NCI-H1092 (cell line): ENCODE measurements at places on chromosomes 6 and 20.

- no peak for DNase-seq
Measured at GRCh38 chr20:21516861-21517565, 3.1 kb upstream of the NKX2-2 start.

DNA sequence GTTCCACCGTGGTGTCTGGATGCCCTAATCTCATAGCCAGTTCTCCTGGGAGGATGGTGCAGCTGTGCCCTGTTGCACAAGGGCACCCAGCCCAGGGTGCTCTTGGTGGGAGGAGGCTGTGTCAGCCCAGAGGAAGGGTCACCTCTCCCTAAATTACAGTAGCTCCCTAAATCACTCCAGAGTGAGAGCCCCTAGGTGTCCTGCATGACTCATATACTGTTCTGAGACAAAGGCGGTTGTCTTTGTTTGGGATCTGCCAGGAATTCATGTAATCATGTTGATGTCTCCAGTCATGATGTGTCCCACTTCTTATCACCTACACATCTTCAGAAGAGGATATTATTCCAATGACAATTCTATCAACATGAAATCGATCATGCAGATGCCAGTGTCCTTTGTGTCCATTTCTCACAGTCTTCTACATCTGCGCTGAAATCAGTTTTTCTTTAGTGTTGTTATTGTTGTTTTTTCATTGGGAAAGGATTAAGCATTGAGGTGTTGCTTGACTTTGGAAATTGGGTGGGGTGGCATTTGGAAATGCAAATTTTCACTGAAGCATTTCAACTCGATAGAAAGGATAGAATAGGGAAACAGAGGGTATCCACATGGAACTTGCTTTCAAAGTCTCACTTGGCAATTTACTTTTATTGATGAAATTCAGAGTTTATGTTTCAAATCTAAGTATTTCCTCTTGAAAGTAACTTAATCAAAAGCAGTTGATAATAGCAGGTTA lies 19.5 kb downstream of the PERP start:
- DNase-seq = no peak

- no peak for DNase-seq
Measured at GRCh38 chr6:152952045-152952444, 30.8 kb downstream of the FBXO5 start.

DNA sequence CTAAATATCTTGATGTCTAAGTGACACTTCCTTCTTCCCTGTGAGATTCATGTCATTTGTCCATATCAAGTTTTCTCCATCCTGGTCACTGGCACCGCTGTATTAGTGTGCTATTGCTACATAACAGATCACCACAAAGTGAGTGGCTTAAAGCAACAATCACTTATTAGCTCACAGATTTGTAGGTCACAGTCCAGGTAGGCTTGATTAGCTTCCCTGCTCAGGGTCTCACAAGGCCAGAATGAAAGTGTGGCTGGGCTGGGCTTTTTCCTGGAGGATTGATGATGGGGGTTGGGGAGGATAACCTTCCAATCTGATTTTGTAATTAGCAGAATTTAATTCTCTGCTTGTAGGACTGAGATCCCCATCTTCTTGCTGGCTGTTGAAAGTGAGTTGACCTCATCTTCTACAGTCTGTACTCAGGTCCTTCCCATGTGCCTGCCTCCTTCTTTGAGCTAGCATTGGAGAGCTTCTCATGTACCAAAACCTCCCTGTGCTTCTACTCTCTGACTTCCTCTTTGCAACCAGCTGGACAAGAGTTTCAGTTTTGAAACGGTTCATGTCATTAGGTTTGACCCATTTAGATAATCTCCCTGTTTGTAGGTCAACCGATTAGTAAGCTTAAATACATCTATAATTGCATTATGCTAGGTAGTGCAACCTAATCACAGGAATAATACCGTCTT lies 152.4 kb upstream of the MAN1A1 start:
- DNase-seq = no peak

- DNase-seq = no peak
Measured at GRCh38 chr6:151440930-151441329, 11.0 kb downstream of the RMND1 start.
